SIG-M5 (cell line): ENCODE measurements at places on chromosomes 5 and 9.

GRCh38 chr9:89278997-89279739 is 31.8 kb upstream of the CKS2 start:
- no peak for DNase-seq

- no peak for DNase-seq
These were observed 380.1 kb upstream of the TUSC1 start for GRCh38 chr9:26058111-26058895.

- DNase-seq: no peak
These were observed 32.0 kb upstream of the GTF2H2C start for GRCh38 chr5:69528035-69528434.

- DNase-seq: no peak
These were observed 33.5 kb upstream of the CRB2 start for GRCh38 chr9:123322273-123323195.

- no peak for DNase-seq
These were observed 970.8 kb downstream of the DTWD2 start for GRCh38 chr5:118017536-118017935.

DNA sequence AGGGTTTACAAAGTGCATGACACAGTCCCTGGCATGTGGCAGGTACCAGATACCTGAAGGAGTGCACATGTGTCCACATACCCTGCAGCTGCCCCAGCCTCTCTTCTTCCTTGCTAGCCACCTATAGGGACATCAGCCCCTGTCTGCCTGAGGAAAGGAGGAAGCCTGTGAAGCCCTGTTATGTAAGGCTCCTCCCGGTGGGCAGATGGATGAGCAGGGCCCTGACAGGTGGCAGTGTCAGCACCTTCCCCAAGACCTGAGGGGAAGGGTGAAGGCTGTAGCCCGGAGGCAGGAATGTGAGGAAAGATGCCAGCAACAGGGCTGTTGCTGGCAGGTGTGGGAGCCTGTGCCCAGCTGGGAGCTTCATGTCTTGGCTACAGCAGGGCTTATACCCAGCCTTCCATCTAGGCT is 21.7 kb downstream of the TCF7 start:
- DNase-seq: no peak

DNA sequence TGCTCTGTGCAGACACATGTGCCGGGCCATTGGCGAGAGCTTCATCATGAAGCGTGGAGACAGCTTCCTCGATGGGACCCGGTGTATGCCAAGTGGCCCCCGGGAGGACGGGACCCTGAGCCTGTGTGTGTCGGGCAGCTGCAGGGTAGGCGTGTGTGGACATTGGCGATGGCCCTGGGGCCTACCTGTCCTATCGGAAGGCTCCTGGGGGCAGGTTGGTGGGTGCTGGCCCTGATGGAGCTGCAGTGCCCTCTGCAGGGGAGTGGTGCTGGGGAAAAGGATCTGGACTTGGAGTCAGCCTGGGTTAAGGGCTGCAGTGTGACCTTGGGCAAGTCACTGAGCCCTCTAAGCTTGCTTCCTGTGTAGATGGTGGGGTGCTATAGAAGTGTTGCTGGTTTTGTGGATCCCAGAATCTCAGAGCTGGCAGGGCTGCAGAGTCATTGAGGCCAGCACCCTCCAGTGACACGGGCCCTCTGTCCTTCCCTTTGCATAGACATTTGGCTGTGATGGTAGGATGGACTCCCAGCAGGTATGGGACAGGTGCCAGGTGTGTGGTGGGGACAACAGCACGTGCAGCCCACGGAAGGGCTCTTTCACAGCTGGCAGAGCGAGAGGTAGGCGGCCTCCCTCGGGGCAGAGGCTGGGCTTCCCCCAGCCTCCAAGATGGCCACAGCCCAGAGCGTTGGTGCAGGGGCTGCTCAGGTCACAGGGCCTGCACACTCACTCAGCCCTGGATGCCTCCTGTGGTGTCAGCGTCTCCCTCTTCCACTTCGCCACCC is 15.8 kb downstream of the ADAMTS13 start:
- no peak for DNase-seq

DNA sequence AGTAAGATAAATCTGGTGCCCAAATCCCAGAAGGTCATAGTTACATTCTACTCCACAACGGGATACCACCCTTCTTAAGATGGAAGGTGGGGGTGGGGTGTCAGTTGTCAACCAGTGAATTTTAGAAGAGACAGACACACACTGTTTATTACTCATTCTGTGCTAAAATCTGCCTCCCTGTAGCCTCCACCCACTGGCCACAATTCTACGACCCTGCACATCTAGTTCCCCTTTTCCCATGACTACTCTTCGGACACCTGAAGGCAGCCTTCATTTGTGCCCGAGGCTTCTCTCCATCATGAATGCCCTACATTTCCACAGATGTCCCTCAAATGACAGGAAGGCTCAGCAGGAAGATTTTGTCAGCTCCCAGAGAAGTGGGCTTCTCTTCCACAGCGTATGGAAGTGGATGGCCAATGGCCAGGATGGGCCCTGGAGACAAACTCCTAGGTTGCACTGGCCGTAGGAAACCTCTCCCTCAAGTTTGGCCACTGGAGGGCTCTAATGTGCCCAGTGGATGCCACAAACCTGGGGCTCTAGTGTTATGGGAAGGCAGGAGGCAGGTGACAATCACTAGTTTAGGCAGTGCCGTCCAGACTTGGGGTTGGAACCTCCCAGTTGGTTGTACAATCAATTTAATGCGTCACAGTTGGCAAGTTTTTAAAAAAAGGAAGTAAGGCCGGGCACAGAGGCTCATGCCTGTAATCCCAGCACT is 46.6 kb downstream of the PTPN3 start:
- DNase-seq: no peak

- no peak for DNase-seq
These were observed 10.7 kb downstream of the TNFAIP8 start for GRCh38 chr5:119366540-119366881.
